ENCODE measurements at places on chromosomes 4 and X.

DNA sequence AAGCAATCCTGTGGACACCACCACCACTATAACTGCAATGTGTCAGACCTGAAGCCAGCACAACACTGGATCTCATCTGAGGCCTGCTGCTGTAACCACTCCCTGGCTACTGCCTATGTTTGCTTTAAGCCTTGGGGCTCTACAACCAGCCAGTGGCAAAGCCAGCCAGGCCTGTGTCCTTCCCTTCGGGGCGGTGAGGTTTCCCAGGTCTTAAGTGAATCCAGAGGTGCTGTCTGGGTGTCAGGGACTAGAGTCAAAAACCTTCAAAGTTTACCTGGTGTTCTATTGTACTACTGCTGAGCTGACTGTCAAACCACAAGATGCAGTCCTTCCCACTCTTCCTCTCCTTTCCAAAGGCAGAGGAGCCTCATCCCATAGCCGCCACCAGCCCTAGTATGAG lies 750.5 kb downstream of the FAM133A start:
- DNase-seq: no peak

DNA sequence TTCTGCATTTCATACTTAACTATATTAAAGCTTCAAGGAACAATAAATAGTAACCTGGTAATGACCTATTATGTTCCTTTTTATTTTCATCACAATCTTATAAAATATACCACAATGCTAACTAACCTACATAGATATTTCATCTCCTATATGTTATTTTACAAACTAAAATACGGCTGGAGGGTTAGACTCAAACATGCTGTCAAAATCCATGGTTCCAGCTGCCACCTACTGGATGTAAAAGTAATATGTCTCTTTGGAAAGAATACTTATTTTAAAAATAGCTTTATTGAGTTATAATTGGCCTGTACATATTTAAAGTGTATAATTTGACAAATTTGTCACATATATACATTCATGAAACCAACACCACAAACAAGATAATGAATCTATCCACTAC lies 15.0 kb downstream of the RGN start:
- DNase-seq: no peak

- DNase-seq: no peak
Observed at GRCh38 chr4:29805916-29806480, 914.2 kb upstream of the PCDH7 start.

DNA sequence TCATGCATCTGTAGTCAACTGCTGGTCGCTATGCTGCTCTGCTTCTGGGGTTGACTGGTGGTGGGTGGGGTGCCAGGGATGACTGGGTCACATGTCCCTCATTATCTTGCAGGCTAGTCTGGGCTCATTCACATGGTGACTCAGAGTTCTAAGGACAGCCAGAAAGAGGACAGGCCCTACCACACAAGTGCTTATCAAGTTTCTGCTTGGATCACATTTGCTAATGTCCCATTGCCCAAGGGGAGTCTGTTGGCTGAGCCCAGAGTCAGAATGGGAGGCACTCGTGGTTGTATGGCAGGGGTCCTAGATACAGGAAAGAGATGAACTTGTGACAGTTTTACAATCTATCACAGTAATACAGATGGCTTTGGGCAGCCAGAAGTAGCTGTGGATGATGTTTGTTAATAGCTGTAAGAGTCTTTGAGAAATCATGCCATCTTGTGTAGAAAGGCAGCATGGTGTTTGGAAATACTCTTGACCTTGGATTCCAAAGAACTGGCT lies 221.3 kb downstream of the GPAT3 start:
- no peak for DNase-seq

DNA sequence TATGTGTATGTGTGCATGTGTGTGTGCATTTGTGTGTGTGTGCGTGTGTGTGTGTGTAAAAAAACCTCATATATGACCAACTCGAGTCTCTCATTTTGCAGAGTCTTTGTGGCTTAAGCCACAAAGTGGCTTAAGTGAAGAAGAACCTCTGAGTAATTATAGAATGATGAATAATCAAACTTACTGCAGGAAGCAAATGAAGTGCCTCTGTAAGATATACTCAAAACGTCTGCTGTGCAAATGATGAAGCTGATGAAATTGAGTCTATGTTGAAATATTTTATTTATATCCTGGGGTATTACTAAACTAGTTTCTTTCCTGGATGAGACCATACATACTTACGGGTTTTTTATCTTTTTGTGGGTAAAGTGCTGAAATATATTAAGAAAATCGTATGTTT lies 1198.7 kb downstream of the PCDH7 start:
- no peak for DNase-seq
